ENCODE measurements at places on chromosomes 16 and 17.

- peak; percentile 72 for DNase-seq
These were observed 5.4 kb downstream of the ZCCHC14 start for GRCh38 chr16:87487361-87487924.

GRCh38 chr17:79204261-79204660 is 129.6 kb downstream of the ENGASE start:
- no peak for DNase-seq

DNA sequence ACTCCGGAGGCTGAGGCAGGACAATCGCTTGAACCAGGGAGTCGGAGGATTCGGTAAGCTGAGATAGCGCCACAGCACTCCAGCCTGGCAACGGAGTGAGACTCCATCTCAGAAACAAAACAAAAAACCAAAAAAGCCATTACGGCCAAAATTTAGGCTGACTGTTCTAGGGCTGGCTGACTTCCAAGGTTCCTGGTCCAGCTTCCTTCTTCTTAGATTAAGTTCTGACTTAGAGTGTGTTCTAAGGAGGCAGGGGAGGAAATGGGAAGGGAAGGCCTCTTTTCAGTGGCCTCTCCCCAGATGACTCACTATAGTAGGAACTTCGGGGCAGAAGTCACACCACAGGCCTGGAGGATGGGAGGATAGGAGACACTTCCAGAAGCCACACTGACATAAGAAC is 27.7 kb upstream of the CLEC18B start:
- DNase-seq: peak; percentile 88

- no peak for DNase-seq
These were observed 193.2 kb downstream of the RAB11FIP4 start for GRCh38 chr17:31584438-31585279.

GRCh38 chr16:20859699-20860098 is 40.5 kb downstream of the DCUN1D3 start:
- DNase-seq: no peak

- no peak for DNase-seq
These were observed 492 bp downstream of the SLC25A39 start for GRCh38 chr17:44324092-44324570.
